ENCODE measurements at places on chromosomes 13 and 19. TPM values are rescaled to one million over a fixed set of nuclear protein-coding genes. Genes with fewer than 3 reads are reported as not detected.

GRCh38 chr13:77513719-77514335 is 21.7 kb upstream of the SCEL start:
- DNase-seq, result no peak

RNF17 gene
- polyA plus RNA-seq, result 0.62 TPM

- DNase-seq, result no peak
Observed at GRCh38 chr19:52992109-52993004, 21.4 kb upstream of the ERVV-1 start.

ZNF570 gene
- 9.4 TPM for polyA plus RNA-seq

FAM216B gene
- not detected for polyA plus RNA-seq

HAUS8 gene
- polyA plus RNA-seq, result 15.3 TPM

ZNF285 gene
- 11.1 TPM for polyA plus RNA-seq

All from renal cortex interstitium (tissue), 15 donors.